ENCODE measurements at places on chromosomes 6 and 20.

DNA sequence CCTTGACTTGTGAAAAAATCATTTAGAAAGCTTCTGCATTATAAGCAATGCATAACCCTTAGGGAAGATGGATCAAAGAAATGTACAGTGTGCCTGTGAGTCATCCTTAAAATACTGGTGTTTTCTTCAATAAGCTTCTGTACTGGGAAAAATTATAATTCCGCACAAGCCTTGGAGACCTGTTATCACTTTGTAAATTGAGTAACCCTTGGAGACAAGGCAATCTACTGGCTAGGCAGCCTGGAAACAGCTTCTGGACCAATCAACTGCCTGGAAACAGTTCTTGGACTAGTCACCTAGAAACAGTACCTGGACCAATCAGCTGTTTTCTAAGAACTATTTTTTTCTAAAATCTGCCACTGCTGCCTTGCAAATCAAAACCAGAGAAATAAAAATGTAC lies 25.8 kb upstream of the RNGTT start:
- H3K4me3 ChIP-seq = no peak overlapping the region
- no peaks in the 10 kb centered on the region for H3K4me1 ChIP-seq
- no peaks in the 10 kb centered on the region for H3K36me3 ChIP-seq
- DNase-seq = no peak
- no peak overlapping the region for H3K27ac ChIP-seq

GRCh38 chr6:41836022-41836659 lies 48.6 kb downstream of the TOMM6 start:
- no peak for DNase-seq
- H3K27ac ChIP-seq = no peak overlapping the region
- H3K4me3 ChIP-seq = no peak overlapping the region
- peaks cover 8% of the 10 kb centered on the region for H3K4me1 ChIP-seq
- no peaks in the 10 kb centered on the region for H3K27me3 ChIP-seq

- no peak overlapping the region for H3K4me3 ChIP-seq
- H3K4me1 ChIP-seq = peaks cover 44% of the 10 kb centered on the region
- peak; percentile 40 for DNase-seq
- no peaks in the 10 kb centered on the region for H3K27me3 ChIP-seq
- no peaks in the 10 kb centered on the region for H3K36me3 ChIP-seq
Observed at GRCh38 chr6:44062105-44062770, 65.0 kb downstream of the MRPL14 start.

DNA sequence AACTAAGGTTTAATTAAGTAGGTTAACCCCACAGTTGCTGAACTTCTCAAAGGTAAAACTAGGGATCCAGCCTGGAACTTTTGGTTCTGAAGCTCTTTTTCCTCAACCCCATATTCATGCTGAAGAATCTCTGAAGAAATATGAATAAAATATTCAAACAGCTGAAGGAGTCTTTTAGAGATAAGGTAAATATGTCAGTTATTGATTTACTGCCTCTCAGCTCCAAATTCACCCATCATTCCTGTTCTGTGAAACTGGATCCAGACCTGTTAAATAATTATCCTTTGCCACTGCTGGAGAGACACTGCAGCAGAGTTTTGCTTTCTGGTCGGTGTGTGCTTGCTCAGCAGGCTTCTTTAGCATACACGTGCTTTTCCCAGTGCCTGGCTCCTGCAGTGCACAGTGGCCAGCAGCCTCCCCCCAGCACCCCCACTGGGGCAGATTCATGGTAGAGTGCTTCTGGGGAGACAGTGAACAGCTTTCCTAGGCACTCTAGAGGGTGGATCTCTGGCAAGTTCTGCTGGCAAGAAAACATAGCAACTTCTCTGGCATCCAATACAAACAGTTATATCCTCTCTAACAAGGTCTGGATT lies 62.0 kb upstream of the BCLAF1 start:
- no peak overlapping the region for H3K4me3 ChIP-seq
- no peak for DNase-seq
- H3K27me3 ChIP-seq = no peaks in the 10 kb centered on the region
- H3K4me1 ChIP-seq = no peaks in the 10 kb centered on the region
- no peaks in the 10 kb centered on the region for H3K36me3 ChIP-seq
- H3K27ac ChIP-seq = no peak overlapping the region

- H3K27me3 ChIP-seq = no peaks in the 10 kb centered on the region
- peak overlapping the region; percentile 57 for H3K27ac ChIP-seq
- DNase-seq = peak; percentile 43
- peaks cover 12% of the 10 kb centered on the region for H3K4me1 ChIP-seq
- no peak overlapping the region for H3K4me3 ChIP-seq
Observed at GRCh38 chr20:50029697-50030461, 47.1 kb downstream of the SNAI1 start.

DNA sequence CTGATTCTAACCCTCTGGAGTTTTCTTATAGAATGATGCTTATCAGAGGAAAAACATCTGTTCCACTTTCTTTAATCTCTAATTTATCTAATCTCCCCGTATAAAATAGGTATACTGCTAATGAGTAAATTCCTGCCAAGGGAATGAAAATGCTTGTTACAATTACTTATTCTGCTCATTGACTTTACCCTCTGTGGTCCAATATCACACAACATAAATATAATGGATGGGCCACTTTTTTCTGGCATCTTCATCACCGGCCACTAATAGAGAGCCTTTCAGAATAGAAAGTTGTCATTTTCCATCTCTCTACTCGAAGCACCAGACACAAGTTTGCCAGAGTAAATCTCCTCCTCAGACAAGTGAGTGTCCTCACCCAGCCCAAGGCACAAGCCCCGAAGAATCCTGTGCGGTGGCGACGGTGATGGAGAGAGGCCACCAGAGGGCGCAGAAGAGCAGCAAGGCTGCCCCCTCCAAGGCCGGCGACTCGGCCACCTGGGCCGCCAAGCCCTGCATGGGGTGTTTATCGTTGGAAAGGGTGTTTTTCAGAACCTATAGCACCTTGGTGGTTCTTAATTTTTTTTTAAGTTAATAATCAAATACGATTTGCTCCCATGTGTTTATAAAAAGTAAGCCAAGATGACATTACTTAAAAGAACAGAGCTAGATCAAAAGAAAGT lies 212.9 kb upstream of the ARID1B start:
- no peak overlapping the region for H3K27ac ChIP-seq
- H3K36me3 ChIP-seq = no peaks in the 10 kb centered on the region
- H3K4me3 ChIP-seq = no peak overlapping the region
- peak; percentile 65 for DNase-seq
- H3K27me3 ChIP-seq = no peaks in the 10 kb centered on the region

- H3K4me1 ChIP-seq = peaks cover 8% of the 10 kb centered on the region
- no peak for DNase-seq
- H3K36me3 ChIP-seq = no peaks in the 10 kb centered on the region
- no peak overlapping the region for H3K4me3 ChIP-seq
- no peaks in the 10 kb centered on the region for H3K27me3 ChIP-seq
- no peak overlapping the region for H3K27ac ChIP-seq
Observed at GRCh38 chr20:39523405-39523804, 561.3 kb downstream of the DHX35 start.

- no peak overlapping the region for H3K4me3 ChIP-seq
- no peaks in the 10 kb centered on the region for H3K27me3 ChIP-seq
- H3K4me1 ChIP-seq = peaks cover 23% of the 10 kb centered on the region
Observed at GRCh38 chr6:111793711-111794111, 79.5 kb downstream of the FYN start.

DNA sequence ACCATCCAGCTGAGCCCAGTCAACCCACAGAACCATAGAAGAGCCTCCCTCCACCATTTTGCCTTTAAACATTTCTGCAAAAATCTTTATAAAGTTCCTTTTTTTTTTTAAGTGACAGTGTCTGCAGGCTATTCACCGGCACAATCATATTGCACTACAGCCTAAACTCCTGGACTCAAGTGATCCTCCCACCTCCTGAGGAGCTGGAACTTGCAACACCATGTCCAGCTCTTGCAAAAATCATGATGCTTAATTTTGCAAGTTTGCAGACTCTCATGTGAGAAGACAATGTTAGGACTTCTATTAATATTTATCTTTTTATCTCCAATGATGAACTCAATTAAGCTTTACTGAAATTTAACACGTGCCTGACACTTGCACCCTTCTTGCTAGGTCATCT lies 88.8 kb downstream of the INSM1 start:
- H3K4me3 ChIP-seq = no peak overlapping the region
- no peaks in the 10 kb centered on the region for H3K36me3 ChIP-seq
- H3K27ac ChIP-seq = no peak overlapping the region
- no peaks in the 10 kb centered on the region for H3K27me3 ChIP-seq

- no peaks in the 10 kb centered on the region for H3K27me3 ChIP-seq
- H3K4me1 ChIP-seq = no peaks in the 10 kb centered on the region
Observed at GRCh38 chr6:10084111-10084986, 330.5 kb downstream of the TFAP2A start.

GRCh38 chr6:87261534-87261933 lies 60.9 kb upstream of the SMIM8 start:
- no peak overlapping the region for H3K27ac ChIP-seq
- no peak overlapping the region for H3K4me3 ChIP-seq
- DNase-seq = no peak
- no peaks in the 10 kb centered on the region for H3K27me3 ChIP-seq
- H3K4me1 ChIP-seq = no peaks in the 10 kb centered on the region
- peaks cover 17% of the 10 kb centered on the region for H3K36me3 ChIP-seq

GRCh38 chr20:17557675-17558006 lies 12.2 kb upstream of the DSTN start:
- peak overlapping the region; percentile 74 for H3K27ac ChIP-seq
- H3K4me1 ChIP-seq = no peaks in the 10 kb centered on the region
- H3K27me3 ChIP-seq = no peaks in the 10 kb centered on the region
- DNase-seq = no peak
- H3K4me3 ChIP-seq = no peak overlapping the region

DNA sequence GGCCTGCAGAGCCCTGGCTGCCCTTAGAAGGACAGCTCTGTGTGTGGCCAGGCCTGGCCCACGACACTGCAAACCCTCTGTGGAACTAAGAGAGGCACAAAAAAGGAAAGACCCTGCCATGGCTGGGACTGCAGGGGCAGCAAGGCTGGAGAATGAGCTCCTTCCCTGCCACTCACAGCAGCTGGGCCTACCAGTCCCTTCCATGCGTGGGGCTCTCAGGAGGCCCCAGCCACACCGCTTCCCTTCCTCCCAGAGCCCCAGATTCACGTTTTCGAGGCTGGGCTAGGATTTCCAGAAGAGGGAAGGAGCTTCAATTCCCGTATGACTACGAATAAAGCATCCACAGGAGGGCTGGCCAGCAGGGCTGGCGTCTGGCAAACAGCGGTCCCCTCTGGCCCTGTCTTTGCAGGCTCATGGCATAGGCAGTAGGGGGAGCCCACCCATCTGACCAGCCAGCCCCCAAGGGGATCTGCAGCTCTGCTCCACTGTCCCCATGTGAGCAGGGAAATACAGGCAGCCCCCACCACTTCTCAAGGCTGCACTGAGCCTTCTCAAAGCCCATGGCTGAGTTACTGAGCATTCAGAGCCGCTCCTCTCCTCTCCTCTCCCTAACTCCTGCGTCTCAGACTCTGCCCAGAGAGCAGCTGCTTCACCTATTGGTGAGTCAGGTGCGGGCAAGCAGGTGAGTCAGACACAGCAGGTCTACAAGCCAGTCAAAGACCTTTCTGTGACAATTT lies 53.1 kb downstream of the NINL start:
- H3K4me3 ChIP-seq = no peak overlapping the region
- no peak for DNase-seq
- no peak overlapping the region for H3K27ac ChIP-seq
- no peaks in the 10 kb centered on the region for H3K36me3 ChIP-seq

GRCh38 chr6:147506704-147507114 lies 1.8 kb upstream of the SAMD5 start:
- peaks cover 27% of the 10 kb centered on the region for H3K27me3 ChIP-seq
- DNase-seq = no peak

DNA sequence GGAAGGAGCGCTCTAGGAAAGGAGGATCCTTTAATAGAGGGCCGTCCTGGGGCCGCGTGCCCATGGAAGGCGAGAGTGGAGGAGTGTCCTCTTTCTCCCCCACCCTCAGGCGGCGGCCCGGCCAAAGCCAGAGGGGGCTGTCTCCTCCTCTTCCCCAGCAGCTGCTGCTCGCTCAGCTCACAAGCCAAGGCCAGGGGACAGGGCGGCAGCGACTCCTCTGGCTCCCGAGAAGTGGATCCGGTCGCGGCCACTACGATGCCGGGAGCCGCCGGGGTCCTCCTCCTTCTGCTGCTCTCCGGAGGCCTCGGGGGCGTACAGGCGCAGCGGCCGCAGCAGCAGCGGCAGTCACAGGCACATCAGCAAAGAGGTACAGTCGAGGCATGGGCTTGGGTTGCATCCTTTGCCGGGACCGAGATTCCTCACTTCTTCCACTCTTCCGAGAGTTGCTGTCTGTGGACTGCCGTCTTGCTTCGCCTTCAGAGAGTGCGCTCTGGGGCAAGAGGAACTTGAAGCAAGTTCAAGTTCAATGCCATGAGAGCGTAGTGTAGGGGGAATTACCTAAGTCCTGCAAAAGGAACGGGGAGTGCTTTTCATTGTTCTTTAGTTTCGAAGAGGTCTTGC lies at the start of gene LAMA2:
LAMA2 (plus strand) TSS at position 148 of the 621 bp plus-strand sequence; CDS start at position 256, 108 bp downstream.
- no peaks in the 10 kb centered on the region for H3K36me3 ChIP-seq
- peak within 1 kb of the TSS; percentile 76 for H3K27ac ChIP-seq
- DNase-seq = peak; percentile 75
- peaks cover 7% of the 10 kb centered on the region for H3K4me1 ChIP-seq
- H3K27me3 ChIP-seq = no peaks in the 10 kb centered on the region

DNA sequence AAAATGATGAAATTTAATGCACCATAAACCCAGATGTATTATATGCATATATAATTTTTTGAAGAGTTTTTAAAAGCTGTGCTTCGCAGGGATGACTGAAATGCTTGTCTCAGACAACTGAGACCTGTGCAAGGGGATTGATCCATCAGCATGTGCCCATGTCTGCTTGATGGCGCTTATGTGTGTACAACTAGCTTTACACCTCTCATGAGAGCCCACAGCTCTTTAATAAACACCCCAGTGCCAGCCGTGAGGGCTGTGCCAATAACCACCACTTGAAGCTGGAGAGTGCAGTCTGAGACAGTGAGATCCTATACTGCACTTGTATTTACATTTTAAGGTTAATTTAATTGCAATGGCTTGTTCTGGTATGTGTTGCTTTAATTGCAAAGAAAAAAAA lies 225.5 kb downstream of the BCKDHB start:
- H3K27me3 ChIP-seq = no peaks in the 10 kb centered on the region
- no peak overlapping the region for H3K4me3 ChIP-seq
- peaks cover 14% of the 10 kb centered on the region for H3K4me1 ChIP-seq
- DNase-seq = no peak
- no peaks in the 10 kb centered on the region for H3K36me3 ChIP-seq

GRCh38 chr20:1422753-1423152 lies 29.9 kb upstream of the FKBP1A start:
- no peak overlapping the region for H3K4me3 ChIP-seq
- no peak for DNase-seq
- no peaks in the 10 kb centered on the region for H3K27me3 ChIP-seq
- H3K27ac ChIP-seq = no peak overlapping the region

- no peak overlapping the region for H3K27ac ChIP-seq
- H3K27me3 ChIP-seq = no peaks in the 10 kb centered on the region
- no peak for DNase-seq
- H3K4me1 ChIP-seq = peaks cover 18% of the 10 kb centered on the region
- H3K4me3 ChIP-seq = no peak overlapping the region
Observed at GRCh38 chr6:40393641-40394040, 193.5 kb downstream of the LRFN2 start.

All from gastrocnemius medialis (tissue), 4 donors.